GM04504 (cell line): ENCODE measurements at places on chromosomes 12 and 14.

DNA sequence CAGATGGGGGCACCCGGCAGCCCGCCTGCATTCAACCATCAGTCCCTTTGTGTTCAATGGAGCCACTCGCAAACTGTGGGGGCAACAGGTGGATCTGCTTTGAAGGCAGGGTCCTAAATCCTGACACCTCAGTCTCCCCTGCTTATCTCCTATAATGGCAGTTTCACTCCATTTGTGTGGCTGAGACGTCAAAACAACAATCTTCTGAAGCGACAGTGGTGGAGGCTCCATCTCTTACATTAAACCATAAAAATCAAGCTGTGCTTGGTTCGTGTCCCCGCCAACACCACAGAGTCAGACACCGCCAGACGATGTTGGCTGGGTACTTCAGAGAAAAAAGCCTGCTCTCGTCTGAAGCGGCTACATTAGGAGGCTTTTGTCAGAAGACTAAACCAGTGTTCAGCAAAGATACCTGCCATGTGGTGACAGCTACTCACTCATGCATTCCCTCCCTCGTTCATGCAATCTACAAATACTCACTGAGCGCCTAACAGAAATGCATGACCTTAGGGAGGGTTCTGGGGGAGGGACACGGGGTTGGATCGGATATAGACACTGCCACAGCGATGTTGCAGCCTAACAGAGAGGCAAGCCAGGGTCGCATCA lies 253.9 kb downstream of the FOXN3 start:
- DNase-seq, result no peak

- no peak for DNase-seq
Measured at GRCh38 chr12:124094188-124094587, 121.2 kb downstream of the ZNF664 start.

DNA sequence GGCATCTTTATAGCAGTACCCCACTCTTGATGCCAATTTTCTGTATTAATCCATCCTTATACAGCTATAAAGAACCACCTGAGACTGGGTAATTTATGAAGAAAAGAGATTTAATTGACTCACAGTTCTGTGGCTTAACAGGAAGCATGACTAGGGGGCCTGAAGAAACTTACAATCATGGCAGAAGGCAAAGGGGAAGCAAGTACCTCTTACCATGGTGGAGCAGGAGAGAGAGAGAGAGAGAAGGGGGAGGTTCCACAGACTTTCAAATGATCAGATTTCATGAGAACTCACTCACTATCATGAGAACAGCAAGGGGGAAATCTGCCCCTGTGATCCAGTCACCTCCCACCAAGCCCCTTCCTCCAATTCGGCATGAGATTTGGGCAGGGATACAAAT lies 84.4 kb downstream of the SLC24A4 start:
- DNase-seq, result no peak

DNA sequence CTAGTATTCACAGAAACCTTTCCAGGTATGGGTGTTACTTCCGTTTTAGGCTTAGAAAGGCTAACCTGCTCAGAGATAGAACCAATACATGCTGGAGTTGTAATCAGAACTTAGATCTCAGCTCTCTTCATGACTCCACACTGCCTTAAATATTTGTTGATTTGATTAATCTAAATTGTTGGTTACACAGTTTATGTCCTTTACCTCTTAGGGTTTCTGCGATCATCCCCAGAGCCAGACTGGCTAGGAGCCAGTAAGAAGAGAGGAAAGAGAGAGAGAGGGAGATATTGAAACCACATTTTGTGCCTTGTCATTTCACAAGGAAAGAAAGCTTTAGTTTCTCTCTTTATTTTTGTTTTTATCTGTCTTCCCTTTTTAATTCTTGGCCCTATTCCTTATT lies 16.8 kb upstream of the MGP start:
- no peak for DNase-seq
